ENCODE measurements at places on chromosomes 3 and 15. TPM values are rescaled to one million over a fixed set of nuclear protein-coding genes. Genes with fewer than 3 reads are reported as not detected.

Gene PP2D1
- not detected for total RNA-seq

Gene SHC4
- 1.0 TPM for total RNA-seq

Gene P3H2
- total RNA-seq, result 0.03 TPM

Gene ROPN1
- total RNA-seq, result 0.21 TPM

Gene IL17RE
- total RNA-seq, result 0.66 TPM

Gene PPARG
- total RNA-seq, result 2.6 TPM

Gene CORO2B
- total RNA-seq, result 12.3 TPM

Gene AADACL2
- not detected for total RNA-seq

Gene PLAAT1
- 8.1 TPM for total RNA-seq

Gene TMCO5A
- not detected for total RNA-seq

Gene C15orf62
- total RNA-seq, result 0.27 TPM

Gene LAMB2
- 96.4 TPM for total RNA-seq

Gene CRYGS
- total RNA-seq, result 0.13 TPM

Gene MAP6D1
- total RNA-seq, result 1.9 TPM

Gene SAXO2
- total RNA-seq, result 0.35 TPM

Gene FEZF2
- total RNA-seq, result not detected

Gene TM6SF1
- not detected for total RNA-seq

Gene TNNC1
- 0.13 TPM for total RNA-seq

Gene RLBP1
- total RNA-seq, result not detected

Gene PLCB2
- total RNA-seq, result 0.16 TPM

Gene ALDH1L1
- 12.9 TPM for total RNA-seq

Gene ADAMTS9
- total RNA-seq, result 1.8 TPM

Gene RTP1
- total RNA-seq, result not detected

Gene CALML4
- total RNA-seq, result 1.6 TPM

Gene TMEM42
- 4.4 TPM for total RNA-seq

Gene CASR
- total RNA-seq, result not detected

Gene BAHD1
- total RNA-seq, result 18.0 TPM

Gene SRGAP3
- 0.69 TPM for total RNA-seq

Gene FAM3D
- total RNA-seq, result not detected
